ENCODE measurements at places on chromosomes 1 and 21. TPM values are rescaled to one million over a fixed set of nuclear protein-coding genes. Genes with fewer than 3 reads are reported as not detected.

The CRNN gene
- not detected for total RNA-seq

GRCh38 chr1:12527564-12527963 is 90.4 kb downstream of the DHRS3 start:
- no peaks in the 10 kb centered on the region for H3K27me3 ChIP-seq
- H3K4me1 ChIP-seq: peaks cover 24% of the 10 kb centered on the region
- no peak overlapping the region for H3K4me3 ChIP-seq
- H3K36me3 ChIP-seq: no peaks in the 10 kb centered on the region
- DNase-seq: no peak

DNA sequence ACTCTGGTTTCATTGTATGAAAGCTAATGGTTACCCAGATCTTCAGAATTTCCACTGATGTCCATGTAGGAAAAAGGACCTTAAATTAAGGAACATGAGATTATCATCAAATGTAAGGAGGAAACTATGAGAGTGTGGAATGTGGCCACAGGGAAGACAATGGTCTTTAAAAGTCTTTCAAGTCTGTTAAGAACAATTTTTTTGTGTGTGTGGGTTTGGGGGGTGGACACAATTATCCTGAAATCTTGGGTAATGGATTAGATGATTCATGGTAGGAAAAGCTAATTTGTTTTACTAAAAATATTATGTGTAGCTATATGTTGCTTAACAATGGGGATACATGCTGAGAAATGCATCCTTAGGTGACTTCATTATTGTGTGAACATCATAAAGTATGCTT is 72.9 kb downstream of the PLA2G4A start:
- DNase-seq: no peak
- H3K27ac ChIP-seq: peak overlapping the region; percentile 85
- H3K36me3 ChIP-seq: peaks cover 5% of the 10 kb centered on the region
- no peak overlapping the region for H3K4me3 ChIP-seq

DNA sequence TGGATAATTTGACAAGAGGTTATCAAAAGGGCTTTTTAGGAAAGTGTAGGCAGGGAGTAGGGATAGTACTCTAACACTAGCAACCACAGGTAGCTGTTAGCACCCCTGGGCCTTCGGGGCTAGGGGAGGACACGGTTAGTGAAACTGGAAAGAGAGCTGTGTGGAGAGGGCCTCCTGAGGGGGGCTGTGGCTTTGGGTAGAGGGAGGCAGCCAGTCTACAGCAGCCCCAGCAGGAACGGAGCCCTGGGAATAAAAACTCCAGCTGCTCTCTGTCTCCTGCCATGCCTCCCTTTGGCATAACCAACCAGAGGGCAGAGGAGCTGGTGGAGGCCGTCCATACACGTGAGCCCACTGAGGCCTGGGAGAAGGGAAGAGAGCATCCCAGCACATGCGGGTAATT is 223.2 kb downstream of the FOXD2 start:
- H3K4me3 ChIP-seq: no peak overlapping the region
- no peak overlapping the region for H3K27ac ChIP-seq
- DNase-seq: no peak
- H3K27me3 ChIP-seq: peaks cover 11% of the 10 kb centered on the region
- no peaks in the 10 kb centered on the region for H3K36me3 ChIP-seq

- peak overlapping the region; percentile 76 for H3K4me3 ChIP-seq
- no peak overlapping the region for H3K27ac ChIP-seq
- peaks cover 2% of the 10 kb centered on the region for H3K36me3 ChIP-seq
- peak; percentile 27 for DNase-seq
- H3K4me1 ChIP-seq: peaks cover 16% of the 10 kb centered on the region
Measured at GRCh38 chr1:247111259-247111699, 7.1 kb upstream of the ZNF669 start.

The HES3 gene
- not detected for total RNA-seq

- no peak overlapping the region for H3K4me3 ChIP-seq
Measured at GRCh38 chr1:160853014-160853413, 9.7 kb downstream of the CD244 start.

GRCh38 chr1:206457408-206458120 is 12.7 kb upstream of the IKBKE start:
- H3K27me3 ChIP-seq: no peaks in the 10 kb centered on the region
- H3K36me3 ChIP-seq: peaks cover 3% of the 10 kb centered on the region
- H3K4me1 ChIP-seq: peaks cover 20% of the 10 kb centered on the region

DNA sequence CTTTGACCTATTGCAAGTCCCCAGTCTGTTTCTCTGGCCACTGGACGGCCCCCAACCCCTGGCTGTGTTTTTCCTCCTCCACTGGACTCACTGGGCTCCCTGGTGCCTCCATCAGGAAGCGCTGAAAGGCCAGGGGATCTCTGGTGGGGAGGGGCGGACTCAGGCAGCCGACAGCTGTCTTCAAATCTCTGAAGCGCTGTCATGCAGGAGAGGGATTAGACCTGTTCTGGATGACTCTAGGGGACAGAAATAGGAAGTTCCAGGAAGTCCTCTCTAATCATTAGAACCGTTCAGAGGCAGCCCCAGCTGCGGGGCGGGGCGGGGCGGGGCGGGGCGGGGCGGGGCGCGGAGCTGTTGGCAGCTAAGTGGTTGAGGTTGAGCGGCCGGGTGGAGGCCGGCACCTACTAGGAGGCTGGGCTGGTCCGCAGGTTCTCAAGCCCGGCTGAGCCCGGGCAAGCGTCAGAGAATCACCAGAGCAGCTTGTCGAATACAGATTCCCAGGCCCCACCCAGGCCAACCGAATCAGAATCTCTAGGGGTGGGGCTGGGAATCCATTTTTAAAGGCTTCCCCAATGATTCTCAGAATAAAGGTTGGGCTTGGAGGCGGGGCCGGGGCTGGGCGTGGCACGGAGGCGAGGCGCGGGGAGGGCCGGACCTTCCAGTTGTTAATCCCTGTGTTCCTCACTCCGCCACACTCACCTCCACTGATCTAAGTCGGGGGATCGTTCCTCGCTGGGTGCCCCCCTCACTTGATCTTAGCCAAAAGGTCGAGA is 11.4 kb upstream of the PHLDA3 start:
- H3K4me3 ChIP-seq: peak overlapping the region; percentile 82
- peaks cover 25% of the 10 kb centered on the region for H3K4me1 ChIP-seq
- H3K27me3 ChIP-seq: peaks cover 15% of the 10 kb centered on the region
- DNase-seq: peak; percentile 69

The NCSTN gene
- 65.2 TPM for total RNA-seq

The EPHB2 gene
- total RNA-seq: not detected

The ROR1 gene
- total RNA-seq: not detected

DNA sequence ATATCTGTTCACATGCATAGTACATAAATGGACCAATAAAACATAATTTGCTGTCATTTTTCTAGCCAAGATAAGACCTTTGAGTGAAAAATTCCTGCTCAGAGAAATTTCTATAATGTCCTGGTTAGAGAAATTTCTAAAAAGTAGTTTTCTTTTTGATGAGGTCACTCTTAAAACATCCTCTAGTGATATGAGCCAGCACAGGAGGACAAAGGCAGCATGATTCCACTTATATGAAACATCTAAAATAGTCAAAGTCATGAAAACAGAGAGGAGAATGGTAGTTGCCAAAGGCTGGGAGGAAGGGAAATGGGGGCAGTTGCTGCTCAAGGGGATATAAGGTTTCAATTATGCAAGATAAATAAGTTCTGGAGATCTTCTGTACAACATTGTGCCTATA is 239.4 kb downstream of the BACH1 start:
- no peaks in the 10 kb centered on the region for H3K4me1 ChIP-seq
- H3K27ac ChIP-seq: no peak overlapping the region
- H3K36me3 ChIP-seq: peaks cover 6% of the 10 kb centered on the region

GRCh38 chr1:74504933-74505512 is 7.4 kb downstream of the LRRC53 start:
- no peaks in the 10 kb centered on the region for H3K27me3 ChIP-seq
- no peaks in the 10 kb centered on the region for H3K36me3 ChIP-seq
- no peak overlapping the region for H3K27ac ChIP-seq
- no peak overlapping the region for H3K4me3 ChIP-seq
- DNase-seq: no peak

The PADI1 gene
- not detected for total RNA-seq

GRCh38 chr1:158516966-158517365 is 37.2 kb downstream of the OR6Y1 start:
- no peaks in the 10 kb centered on the region for H3K4me1 ChIP-seq
- peaks cover 6% of the 10 kb centered on the region for H3K27me3 ChIP-seq

GRCh38 chr1:107785496-107786202 is 179.3 kb downstream of the VAV3 start:
- H3K36me3 ChIP-seq: no peaks in the 10 kb centered on the region
- H3K27me3 ChIP-seq: no peaks in the 10 kb centered on the region
- H3K27ac ChIP-seq: peak overlapping the region; percentile 86
- no peak for DNase-seq
- peak overlapping the region; percentile 49 for H3K4me3 ChIP-seq

DNA sequence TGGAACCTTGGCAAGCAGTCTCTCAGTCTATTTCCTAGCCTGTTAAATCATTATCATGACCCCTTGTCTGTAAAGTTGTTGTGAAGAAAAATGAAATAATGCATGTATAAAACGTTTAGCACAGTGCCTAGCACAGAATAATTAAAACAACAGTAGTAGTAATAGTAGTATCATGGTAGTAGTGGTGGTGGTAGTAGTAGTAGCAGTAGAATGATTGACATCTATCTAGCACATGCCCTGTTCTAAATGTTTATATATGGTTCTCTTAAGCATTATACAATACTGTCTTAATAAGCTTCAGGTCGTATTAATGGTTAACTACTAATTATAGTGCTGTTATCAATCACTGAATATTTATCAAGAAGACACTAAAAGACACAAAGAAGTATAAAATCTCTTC is 46.7 kb downstream of the GPR3 start:
- no peak for DNase-seq
- no peaks in the 10 kb centered on the region for H3K27me3 ChIP-seq
- H3K36me3 ChIP-seq: no peaks in the 10 kb centered on the region

- no peak for DNase-seq
- no peak overlapping the region for H3K27ac ChIP-seq
- H3K4me3 ChIP-seq: no peak overlapping the region
- H3K27me3 ChIP-seq: no peaks in the 10 kb centered on the region
Measured at GRCh38 chr21:35127851-35128250, 78.7 kb upstream of the RUNX1 start.

- H3K36me3 ChIP-seq: no peaks in the 10 kb centered on the region
- H3K27ac ChIP-seq: no peak overlapping the region
- peaks cover 7% of the 10 kb centered on the region for H3K27me3 ChIP-seq
- H3K4me3 ChIP-seq: no peak overlapping the region
Measured at GRCh38 chr1:226541231-226541630, 7.3 kb upstream of the STUM start.

DNA sequence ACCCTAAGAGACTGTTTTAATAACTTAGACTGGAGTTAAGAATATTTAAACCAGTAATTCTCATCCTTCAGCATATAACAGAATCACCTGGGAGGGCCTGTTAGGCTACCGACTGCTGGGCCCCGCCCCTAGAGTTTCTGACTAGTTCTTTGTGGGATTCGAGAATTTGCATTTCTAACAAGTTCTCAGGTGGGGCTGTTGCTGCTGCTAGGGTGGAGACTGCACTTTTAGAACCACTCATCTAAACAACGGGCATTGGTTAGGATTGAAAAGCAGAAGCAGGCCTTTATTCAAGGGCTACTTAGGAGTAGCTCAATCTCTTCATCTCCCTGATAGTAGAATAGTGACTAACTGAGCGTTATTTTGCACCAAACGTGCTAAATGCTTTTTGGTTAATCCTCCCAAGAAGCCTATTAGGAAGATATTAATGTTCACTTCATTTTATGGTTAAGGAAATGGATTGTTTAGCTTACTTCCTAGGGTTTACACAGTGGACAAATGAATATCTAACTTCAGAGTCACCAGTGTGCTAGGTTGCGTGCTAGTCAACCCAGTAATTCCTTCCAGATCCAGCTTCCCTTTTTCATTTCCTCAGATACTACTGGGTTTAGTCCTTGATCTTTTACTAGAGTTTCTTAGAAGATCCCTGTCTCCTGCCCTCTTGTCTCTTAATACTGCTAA is 31.1 kb upstream of the UAP1 start:
- peaks cover 3% of the 10 kb centered on the region for H3K36me3 ChIP-seq
- no peaks in the 10 kb centered on the region for H3K27me3 ChIP-seq
- H3K4me1 ChIP-seq: no peaks in the 10 kb centered on the region
- no peak for DNase-seq
- no peak overlapping the region for H3K4me3 ChIP-seq

The ASAP3 gene
- 1.0 TPM for total RNA-seq

- no peak overlapping the region for H3K27ac ChIP-seq
- peaks cover 4% of the 10 kb centered on the region for H3K27me3 ChIP-seq
- H3K4me1 ChIP-seq: peaks cover 22% of the 10 kb centered on the region
Measured at GRCh38 chr1:89962024-89962741, 32.7 kb upstream of the ZNF326 start.

DNA sequence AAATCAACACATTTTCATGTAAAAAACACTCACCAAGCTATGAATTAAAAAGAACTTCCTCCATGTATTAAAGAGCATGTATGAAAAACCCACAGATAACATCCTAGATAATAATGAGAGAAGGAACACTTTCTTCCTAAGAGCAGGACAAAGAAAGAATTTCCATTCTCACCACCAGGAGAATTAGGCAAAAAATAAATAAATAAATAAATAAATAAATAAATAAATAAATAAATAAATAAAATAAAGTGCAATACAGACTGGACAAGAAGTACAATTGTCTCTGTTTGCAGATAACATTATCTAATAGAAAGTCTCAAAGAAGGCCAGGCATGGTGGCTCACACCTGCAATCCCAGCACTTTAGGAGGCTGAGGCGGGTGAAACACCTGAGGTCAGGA is 218.2 kb downstream of the BRINP3 start:
- no peaks in the 10 kb centered on the region for H3K4me1 ChIP-seq
- H3K27me3 ChIP-seq: no peaks in the 10 kb centered on the region
- H3K36me3 ChIP-seq: no peaks in the 10 kb centered on the region
- no peak overlapping the region for H3K27ac ChIP-seq
- no peak overlapping the region for H3K4me3 ChIP-seq
- DNase-seq: no peak

- H3K27me3 ChIP-seq: no peaks in the 10 kb centered on the region
- H3K36me3 ChIP-seq: peaks cover 11% of the 10 kb centered on the region
- peaks cover 52% of the 10 kb centered on the region for H3K4me1 ChIP-seq
Measured at GRCh38 chr1:15684468-15685291, 560 bp downstream of the PLEKHM2 start.

- H3K36me3 ChIP-seq: peaks cover 11% of the 10 kb centered on the region
- no peaks in the 10 kb centered on the region for H3K27me3 ChIP-seq
- H3K4me1 ChIP-seq: peaks cover 90% of the 10 kb centered on the region
- DNase-seq: no peak
- peak overlapping the region; percentile 93 for H3K4me3 ChIP-seq
- peak overlapping the region; percentile 96 for H3K27ac ChIP-seq
Measured at GRCh38 chr1:116805398-116805797, 51.2 kb downstream of the CD2 start.

- H3K27ac ChIP-seq: no peak overlapping the region
- H3K4me1 ChIP-seq: peaks cover 9% of the 10 kb centered on the region
- no peak overlapping the region for H3K4me3 ChIP-seq
- no peaks in the 10 kb centered on the region for H3K36me3 ChIP-seq
Measured at GRCh38 chr1:119227456-119227855, 87.0 kb upstream of the WARS2 start.

All from activated T-cell treated with anti-CD3 and anti-CD28 coated beads, Interleukin-2, amount 50 U/mL, for 72 hours (primary cell).